Fibroblast of gingiva (primary cell): ENCODE measurements at places on chromosomes 6 and 20.
A peak's percentile ranks its signal among the peaks of the same experiment; 100 is the strongest.

DNA sequence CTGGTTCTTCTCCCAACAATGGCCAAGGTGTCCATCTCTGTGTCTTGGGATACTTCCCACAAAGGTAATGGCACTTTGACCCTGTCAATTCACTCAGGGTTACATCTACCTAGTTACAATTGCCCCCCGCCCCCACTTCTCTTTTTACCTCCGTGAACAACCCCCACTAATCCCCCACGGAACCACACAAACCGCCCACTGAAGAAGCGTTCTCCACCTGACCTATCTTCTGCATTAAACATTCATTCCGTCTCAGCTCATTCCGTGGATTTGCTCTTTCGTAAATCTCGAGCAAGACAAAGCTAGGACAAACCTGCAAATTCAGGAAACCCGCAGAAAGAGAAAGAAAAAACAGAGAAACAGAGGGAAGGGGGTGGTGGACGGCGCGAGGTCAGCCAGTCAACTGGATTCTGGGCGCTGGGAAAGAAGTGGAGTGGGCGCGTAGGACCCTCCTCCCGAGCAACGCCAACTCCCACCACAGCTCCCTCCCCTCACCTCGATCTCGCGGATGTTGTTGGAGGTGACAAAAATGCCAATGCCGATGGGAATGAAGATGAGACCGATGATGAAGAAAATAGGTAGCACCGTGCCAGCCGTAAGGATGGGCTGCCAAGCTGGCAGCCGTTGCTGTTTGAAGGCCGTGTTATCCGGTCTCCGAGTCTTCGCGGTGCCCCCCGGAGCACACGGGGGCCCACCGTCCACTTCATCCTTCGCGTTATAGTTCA is 523 bp downstream of the TMEM30A start:
- DNase-seq, result no peak

- DNase-seq, result no peak
These were observed 76.8 kb downstream of the TCP11 start for GRCh38 chr6:35064290-35064689.

- no peak for DNase-seq
These were observed 229.9 kb upstream of the STXBP5 start for GRCh38 chr6:146974351-146974750.

- no peak for DNase-seq
These were observed 455.3 kb downstream of the EPM2A start for GRCh38 chr6:145279993-145280392.

DNA sequence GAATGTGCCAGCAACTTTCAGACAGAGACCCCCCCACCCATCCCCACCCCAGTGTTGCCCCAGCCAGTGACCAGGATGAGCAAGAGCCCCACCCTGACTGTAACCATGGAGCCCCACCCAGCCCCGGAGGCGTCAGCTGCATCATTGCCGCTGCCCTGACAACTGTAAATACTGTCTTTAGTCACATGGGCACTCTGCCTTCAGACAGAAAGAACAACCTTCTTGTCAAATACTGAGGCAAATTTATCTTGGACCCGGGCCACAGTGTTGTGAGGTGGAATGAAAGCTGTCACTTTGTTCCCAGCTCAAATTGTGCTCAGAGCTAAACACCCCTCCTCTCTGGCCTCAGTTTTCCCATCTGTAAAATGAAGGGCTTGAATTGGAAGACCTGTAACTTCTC is 23.7 kb downstream of the MOCS3 start:
- peak; percentile 60 for DNase-seq

DNA sequence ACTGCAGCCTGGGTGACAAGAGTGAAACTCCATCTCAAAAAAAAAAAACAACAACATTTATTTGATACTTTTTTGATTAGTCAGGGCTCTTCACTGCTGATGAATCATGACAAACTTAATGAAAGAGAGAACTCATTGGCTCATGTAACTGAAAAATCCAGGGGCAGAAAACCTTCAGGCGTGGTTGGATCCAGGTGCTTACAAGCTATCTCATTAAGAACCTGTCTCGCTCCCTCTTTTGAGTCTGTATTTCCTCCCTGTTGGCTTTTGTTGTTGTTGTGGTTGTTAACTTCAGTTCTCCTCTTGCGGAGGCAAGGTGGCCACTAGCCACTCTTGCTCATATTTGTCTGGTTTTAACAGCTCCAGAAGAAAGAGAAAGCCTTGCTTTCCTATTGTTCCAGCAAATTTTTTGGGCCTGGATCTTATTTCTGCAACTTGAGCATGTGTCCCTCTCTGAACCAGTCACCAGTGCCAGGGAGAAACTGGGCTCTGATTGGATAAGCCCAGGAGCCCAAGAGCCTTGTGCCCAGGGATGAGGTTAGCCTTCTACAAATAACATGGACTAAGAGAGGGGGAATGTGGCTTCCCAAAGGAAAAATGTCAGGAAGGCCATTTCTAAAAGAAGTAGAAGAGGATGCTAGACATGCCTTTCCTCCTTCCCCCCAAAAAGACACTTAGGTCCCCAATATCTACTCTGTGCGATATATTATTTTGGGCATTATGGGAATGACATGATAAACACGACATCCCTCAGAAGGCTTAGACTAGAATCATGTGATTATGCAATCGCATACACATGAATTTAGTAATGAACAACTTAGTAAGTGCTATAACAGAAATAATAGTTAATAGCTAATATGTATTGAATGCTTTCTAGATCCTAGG is 64.5 kb downstream of the PHACTR2 start:
- no peak for DNase-seq

GRCh38 chr6:132443206-132443605 is 41.9 kb upstream of the MOXD1 start:
- DNase-seq, result peak; percentile 60

GRCh38 chr6:13766201-13766634 is 48.1 kb downstream of the MCUR1 start:
- peak; percentile 59 for DNase-seq

- DNase-seq, result no peak
These were observed 73.3 kb upstream of the E2F3 start for GRCh38 chr6:20328266-20328923.

DNA sequence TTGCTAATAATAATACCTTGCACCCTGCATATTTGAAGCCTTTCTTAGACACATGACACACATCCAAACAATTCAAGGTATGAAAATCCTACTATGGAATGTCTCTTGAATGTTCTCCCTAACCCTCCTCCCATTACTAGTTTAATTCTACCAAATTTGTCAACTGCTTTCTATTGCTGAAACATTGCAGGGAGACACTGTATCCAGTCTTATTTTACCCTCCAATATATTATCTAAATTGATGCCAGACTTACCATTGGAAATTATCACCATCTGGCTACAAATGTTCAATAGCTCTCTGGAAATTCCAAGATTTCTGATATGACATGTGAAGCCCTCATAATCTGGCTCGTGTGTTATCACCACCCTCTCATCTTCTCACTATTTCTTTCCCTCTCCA is 1027.3 kb upstream of the CITED2 start:
- DNase-seq, result peak; percentile 3

GRCh38 chr6:144055121-144055931 is 40.0 kb downstream of the SF3B5 start:
- DNase-seq, result no peak

- no peak for DNase-seq
These were observed 52.6 kb downstream of the E2F3 start for GRCh38 chr6:20454204-20454824.

DNA sequence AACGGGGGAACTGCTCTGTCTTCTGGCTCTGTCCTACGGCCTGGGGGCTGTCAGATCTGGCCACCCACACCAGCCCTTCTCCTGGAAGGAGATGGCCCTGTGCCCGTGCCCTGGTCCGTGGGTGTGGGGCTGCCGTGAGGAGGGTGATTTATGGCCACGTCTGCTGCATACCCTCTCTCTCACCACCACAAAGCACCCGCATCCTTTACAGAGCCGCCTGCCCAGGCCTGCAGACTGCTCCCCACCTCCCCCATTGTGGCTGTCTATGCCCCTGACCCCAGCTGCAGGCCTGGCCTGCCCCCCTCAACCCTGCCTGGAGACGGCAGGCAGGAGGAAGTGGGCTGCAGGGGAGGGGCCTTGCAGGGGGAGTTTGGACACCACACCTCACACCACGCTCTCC is 72.7 kb upstream of the GATA5 start:
- no peak for DNase-seq

DNA sequence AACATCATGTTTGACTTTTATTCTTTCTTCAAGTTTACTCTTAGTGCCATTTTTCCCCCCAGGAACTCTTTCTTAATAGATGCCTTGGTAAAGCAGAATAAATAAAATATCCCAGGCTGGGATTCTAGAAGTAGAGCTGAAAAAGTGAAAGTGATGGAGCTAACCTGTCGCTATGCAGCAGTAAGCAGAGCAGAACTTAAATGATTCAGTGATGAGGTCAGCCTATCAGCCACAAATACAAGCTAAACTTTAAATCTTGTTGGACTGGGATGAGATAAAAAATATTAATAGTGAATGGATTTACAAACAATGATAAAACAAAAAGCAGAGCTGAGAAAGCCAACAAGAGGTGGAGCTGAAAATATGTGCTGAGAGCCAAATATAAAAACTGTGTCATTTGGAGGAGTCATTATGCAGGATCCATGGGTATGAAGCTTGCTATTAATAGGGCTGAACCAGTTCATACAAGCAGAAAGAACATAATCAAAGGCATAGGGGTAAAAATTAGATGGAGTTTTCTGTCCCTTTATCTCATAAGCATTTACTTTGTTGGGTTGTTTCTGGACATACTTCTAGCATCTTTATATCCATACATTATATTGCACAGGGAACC is 877.8 kb downstream of the EPHA7 start:
- DNase-seq, result no peak

- DNase-seq, result no peak
These were observed 102.2 kb downstream of the SLC24A3 start for GRCh38 chr20:19314621-19315020.

- no peak for DNase-seq
These were observed 698.0 kb upstream of the POU3F2 start for GRCh38 chr6:98136333-98136732.

DNA sequence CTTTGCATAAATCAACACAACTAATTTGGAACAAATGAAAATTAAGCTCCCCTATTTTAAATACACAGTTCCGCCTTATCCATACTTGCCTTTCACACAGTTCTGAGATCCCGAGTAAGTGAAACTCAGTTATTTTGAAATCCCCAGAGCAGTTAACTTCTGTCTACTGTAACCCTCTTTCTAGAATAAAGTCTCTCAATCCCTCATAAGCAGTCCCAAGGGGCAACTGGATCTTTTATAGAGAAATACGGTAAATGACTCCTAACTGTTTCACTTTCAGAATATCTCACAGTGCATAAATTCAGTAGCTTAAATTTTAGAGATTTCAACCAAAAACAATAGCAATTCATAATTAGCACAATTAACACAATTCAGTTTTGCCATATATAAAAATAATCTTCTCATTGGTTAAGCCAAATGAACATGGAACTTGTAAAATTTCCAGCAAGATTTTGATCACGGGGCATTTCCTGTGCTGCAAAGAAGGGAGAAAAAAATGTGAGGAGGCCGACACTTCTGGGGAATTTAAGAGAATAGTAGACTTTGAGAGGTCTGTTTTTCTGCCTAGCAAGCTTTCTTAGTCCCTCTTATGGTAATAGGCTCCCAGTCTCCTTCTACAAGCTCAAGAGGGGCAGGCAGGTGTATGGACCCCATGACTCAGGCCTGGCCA is 78.3 kb downstream of the KIF6 start:
- DNase-seq, result no peak

DNA sequence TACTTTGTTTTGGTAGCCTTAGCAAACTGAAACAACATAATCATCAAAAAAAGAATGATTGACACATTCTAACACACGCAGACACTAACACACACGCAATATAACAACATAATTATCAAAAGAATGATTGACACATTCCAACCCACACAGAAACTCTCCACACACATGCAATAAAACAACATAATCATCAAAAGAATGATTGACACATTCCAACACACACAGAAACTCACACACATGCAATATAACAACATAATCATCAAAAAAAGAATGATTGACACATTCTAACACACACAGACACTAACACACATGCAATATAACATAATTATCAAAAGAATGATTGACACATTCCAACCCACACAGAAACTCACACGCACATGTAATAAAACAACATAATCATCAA is 172.4 kb downstream of the THBS2 start:
- no peak for DNase-seq

- DNase-seq, result no peak
These were observed 173.1 kb upstream of the SSTR4 start for GRCh38 chr20:22861990-22862389.

DNA sequence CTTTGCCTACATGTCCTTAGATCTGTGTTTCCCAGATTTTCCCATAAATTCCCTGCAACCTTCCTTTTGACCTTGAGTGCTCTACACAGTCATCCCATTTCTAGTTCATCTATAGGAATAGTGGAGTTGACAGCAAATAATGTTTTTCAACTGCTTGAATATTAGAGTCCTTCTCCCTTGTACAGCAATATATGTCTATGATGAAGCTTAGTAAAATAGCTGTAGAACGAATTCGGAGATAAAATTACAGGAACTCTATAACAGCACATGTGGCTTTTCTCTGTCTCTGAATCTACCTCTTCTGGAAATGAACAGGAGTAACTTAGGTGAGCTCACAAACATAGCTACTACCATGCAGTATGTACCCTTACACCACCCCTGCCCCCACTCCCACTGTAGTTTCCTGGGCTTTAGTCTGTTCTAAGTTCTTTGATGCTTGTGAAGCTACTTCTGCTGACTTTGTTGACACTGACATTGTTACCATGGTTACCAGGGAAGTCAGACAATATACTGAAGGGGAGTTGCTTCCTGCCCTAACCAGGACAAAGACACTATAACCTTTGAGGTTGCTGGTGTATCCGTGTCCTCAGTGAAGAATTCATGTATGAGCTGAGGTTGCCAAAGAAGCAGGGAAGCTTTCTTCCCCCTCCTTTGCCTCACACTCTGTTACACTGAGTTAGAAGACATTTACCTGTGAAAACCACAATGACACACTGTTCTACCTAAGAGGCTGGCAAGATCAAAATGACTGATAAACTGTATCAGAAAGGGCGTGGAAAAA is 35.8 kb upstream of the SHLD1 start:
- no peak for DNase-seq

DNA sequence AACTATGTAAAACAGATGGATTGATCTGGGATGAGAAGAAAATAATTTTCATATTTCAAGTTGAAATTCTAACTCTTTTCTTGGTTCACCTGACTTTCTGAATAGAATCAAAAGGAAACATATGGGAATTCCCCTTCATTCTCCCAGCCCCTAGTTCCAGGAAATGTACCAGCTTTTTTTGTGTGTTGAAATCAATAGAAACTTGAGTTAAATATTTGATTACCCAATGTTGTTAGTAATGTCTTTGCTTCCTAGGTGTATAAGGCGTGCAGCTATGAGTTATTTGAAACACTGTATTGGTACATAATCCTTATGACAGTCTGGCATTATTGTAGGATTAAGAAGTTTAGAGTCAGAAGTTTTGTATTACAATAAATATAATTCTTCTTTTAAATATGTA is 21.5 kb downstream of the VNN2 start:
- DNase-seq, result peak; percentile 26
